ENCODE measurements at places on chromosomes 7 and 10.

DNA sequence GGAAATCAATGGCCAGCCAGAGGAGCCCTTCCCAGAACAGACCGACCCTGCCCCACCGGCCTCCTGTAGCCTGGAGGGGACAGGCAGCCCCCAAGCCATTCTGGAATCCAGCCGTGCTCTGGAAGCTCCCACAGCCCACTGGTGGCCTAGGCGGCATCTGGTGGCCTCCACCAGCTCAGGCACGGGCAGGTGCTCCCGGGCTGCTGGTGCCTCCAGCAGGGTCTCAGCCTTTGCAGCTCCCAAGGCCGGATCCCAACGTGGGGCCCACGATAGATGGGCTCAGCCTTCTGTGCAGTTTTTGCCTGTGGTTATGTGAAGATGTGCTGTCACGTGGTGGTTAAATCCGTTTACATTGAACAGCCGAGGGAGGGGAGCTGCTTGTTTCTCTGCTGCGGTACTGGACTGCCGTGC lies 44.4 kb downstream of the JAKMIP3 start:
- DNase-seq = no peak

- no peak for DNase-seq
Measured at GRCh38 chr10:76012716-76013327, 581.4 kb downstream of the LRMDA start.

GRCh38 chr10:42990016-42990720 lies 86.7 kb upstream of the RET start:
- no peak for DNase-seq

DNA sequence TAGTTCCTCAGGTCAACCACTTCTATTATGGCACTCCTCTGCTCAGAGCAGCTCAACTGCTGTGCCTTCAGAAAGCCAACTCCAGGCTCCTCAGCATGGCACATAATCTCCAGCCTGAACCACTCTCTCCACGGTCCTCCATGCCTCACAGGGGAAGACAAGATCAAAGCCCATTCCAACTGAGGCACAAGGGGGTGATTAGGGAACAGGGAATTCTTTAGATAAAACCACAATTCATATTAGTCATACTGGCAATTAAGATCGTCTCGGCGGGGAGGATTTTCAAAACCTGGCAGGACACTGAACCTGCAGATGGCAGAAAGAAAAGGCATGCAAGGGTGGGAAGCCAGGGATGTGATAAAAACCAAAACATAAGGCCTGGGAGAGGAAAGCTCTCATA lies 361.6 kb downstream of the FGFR2 start:
- no peak for DNase-seq

- no peak for DNase-seq
Measured at GRCh38 chr7:139294241-139294640, 46.9 kb upstream of the FMC1 start.

Data from nucleus accumbens (tissue), 56 donors.